ENCODE measurements at places on chromosomes 7 and 10. TPM values are rescaled to one million over a fixed set of nuclear protein-coding genes. Genes with fewer than 3 reads are reported as not detected.

DNA sequence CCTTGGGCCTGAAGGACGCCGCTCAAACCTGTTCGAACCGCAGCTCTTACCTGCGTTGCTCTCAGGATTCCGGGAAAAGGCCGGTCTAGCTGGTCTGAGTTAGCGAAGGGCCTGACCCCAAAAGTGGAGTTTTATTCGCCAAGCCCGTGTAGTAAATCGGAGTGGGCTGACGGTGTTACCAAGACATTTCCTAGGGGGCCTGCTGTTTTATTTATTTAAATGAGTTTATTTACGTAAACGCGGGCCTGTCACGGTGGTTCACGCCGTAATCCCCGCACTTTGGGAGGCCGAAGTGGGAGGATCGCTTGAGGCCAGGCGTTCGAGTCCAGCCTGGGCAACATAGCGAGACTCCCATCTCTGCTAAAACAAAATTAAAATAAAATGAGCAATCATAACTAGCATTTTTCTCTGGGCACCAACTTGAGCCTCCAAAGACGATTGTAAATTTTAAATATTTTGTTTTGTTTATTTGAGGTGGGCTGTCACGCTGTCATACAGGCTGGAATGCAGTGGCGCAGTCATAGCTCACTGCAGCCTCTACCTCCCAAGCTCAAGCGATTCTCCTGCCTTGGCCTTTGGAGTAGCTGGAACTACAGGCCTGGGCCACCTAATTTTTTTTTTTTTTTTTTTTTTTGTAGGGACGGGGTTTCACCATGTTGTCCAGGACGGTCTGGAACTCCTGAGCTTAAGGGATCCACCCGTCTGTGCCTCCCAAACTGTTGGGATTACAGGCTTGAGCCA is 903 bp downstream of the ZNF655 start:
- DNase-seq = no peak

- DNase-seq = no peak
Observed at GRCh38 chr7:25762511-25763462, 389.2 kb upstream of the NFE2L3 start.

DNA sequence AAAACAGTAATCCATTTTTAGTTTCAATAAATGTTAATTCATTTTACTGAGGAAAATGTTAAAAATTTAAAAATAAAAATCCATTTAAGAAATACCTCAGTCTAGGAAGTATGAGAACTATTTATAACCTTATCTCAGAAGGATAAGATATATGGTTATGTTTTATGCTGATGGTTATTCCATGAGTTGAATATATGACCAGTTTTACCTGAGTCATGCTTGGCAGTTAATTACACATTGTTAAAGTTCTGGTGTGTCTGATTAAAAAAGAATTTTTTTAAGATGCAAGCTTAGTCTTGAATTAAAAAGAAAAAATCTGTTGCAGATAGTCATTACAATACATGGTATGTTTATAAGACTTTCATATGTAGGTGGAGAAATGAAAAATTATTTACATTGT is 191.7 kb downstream of the ARL4A start:
- DNase-seq = no peak

- DNase-seq = no peak
Observed at GRCh38 chr10:75838486-75838885, 407.1 kb downstream of the LRMDA start.

DNA sequence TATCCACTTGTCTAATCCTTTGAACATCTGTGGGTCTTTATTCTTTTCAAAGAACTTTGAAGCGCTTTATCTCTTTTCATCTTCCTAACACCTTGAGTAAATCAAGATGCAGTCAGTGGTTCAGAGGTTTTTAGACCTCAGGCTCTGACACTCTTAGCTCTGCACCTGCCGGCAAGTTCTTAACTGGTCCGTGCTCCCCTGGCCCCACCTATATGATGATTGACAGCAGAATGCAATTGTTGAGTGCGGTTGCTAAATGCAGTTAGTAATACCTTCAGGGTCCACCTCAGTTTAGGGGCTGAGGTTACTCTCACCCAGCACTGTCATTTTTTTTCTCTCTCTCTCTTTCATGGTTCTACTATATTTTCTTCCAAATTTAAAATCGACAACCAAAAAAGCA is 854.2 kb upstream of the AUTS2 start:
- no peak for DNase-seq

DNA sequence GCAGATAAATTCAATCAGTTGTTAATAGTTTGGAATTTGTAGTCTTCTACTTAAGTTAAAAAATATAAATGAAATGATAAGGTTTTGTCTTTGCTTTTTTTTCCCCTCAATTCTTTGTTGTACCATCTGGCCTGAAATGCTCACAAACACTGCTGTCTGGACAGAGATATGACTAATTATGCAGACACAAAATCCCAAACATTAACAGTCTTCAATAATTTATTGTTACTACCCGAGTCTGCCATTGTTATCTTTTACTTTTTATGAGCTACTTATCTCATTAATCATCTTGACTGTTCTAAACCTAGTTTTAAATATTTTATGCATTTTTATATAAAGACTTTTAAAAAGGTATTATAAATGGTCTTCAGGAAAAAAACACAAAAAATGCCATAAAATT is 64.7 kb upstream of the THSD7A start:
- no peak for DNase-seq

GRCh38 chr7:73968487-73968886 is 59.5 kb upstream of the ELN start:
- DNase-seq = no peak

GRCh38 chr7:108461840-108462239 is 5.6 kb upstream of the NRCAM start:
- no peak for DNase-seq

GRCh38 chr7:157547611-157548010 is 210.8 kb downstream of the DNAJB6 start:
- no peak for DNase-seq

GRCh38 chr7:28677668-28678067 is 265.4 kb downstream of the CREB5 start:
- DNase-seq = no peak

GRCh38 chr10:121961456-121961855 is 13.6 kb downstream of the NSMCE4A start:
- no peak for DNase-seq

GRCh38 chr7:148688526-148688925 is 10.2 kb upstream of the CUL1 start:
- DNase-seq = no peak

DNA sequence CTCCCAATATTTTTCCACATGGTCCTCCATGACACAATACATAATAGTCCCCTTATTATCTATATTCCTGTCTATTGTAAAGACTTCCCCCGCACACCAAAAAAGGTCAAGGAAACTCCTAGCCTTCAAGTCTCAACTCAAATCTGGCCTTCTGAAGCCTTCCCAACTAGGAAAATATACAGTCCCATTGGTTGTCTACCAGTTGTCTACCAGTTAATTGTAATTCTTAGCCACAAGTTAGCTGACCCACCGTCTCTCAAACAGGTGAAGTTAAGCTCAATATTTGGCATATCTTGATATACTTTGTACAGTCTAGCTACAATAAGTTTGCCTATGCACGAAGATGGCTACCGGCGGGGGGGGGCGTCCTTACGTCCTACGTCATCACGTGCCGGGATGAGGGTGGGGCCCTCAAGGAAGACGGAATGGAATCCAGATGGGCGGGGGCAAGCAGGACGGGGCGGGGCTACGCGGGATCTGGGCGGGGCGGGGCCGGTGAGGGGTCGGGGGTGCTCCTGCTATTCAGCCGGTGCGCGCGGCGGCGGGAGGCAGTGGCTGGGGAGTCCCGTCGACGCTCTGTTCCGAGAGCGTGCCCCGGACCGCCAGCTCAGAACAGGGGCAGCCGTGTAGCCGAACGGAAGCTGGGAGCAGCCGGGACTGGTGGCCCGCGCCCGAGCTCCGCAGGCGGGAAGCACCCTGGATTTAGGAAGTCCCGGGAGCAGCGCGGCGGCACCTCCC is at the start of gene AHR:
AHR (plus strand) TSS at position 551 of the 738 bp plus-strand sequence. CDS start 613 bp downstream, outside the sequence.
- peak; percentile 95 for DNase-seq

DNA sequence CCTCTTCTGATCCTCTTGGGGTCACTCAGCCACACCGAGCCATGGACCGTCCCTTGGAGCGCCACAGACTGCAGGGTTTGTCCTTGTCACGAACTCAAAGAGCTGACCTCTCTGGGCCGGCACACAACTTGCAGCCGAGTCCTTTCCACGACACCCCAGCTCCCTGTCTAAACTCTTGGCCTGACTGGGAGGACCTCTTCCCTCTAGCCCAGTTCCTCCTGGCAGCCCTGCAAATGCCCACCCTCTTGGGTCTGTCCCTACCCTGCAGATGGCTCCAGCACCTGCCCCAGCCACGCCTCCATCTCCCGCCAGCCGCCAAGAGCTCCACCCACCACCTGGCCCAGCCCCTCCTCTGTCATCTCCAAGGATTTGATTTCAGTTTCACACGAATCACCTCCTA is 339.2 kb downstream of the DNAJB6 start:
- no peak for DNase-seq

GRCh38 chr10:69819716-69820506 is 18.2 kb downstream of the COL13A1 start:
- DNase-seq = no peak

DNA sequence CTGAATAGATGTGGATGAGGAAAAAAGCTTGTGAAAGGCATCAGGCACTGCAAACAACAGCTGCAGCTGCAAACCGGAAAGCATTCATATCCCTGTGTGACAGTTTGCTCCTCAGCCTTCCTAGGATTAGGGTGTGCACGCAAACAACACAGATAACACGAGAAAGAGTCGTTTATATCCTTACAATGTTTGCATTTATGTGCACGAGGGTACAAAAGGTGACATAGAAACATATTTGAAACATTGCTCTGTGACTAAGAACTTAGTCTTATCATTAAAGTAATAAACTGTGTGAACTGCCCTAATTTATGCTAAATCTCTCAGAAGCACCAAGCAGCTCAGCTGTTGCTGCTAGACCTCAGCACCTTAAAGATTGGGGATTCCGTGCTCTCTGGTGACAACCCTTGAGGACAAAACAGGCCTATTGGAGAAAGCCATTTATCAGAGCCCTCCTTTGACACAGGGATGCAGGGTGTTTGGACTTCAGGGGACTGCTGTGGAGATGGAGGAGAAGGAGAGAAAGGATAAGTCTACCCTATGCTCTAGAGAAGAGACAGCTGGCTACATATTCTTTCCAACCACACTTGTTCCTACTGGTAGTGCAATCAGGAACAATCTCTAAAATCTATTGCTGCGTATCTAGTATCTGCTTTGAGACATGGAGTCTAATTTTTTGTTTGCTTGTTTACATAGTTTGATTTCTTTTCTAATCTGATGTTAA is 176.2 kb downstream of the GNAT3 start:
- DNase-seq = no peak

DNA sequence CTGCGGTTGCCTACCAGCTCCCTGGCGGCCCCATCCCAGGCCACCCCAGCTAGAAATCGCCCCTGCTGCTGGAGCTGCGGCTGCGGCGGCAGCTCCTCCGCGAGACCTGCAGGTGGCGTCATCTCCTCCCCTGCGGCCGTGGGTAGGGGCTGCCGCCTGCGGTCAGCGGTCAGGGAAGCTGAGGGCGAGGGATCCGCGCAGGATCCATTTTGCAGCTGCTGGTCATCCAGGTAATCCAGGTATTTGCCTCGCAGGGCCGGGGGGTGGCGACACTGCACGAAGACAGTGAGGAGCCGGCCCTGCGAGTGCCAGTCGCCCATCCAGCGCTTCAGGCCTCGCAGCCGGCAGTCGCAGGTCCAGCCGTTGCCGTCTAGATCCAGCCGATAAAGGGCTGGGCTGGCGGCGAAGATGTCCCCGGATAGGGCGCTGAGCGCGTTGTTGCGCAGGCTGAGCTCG is 1.5 kb downstream of the TRIL start:
- DNase-seq = peak; percentile 89

DNA sequence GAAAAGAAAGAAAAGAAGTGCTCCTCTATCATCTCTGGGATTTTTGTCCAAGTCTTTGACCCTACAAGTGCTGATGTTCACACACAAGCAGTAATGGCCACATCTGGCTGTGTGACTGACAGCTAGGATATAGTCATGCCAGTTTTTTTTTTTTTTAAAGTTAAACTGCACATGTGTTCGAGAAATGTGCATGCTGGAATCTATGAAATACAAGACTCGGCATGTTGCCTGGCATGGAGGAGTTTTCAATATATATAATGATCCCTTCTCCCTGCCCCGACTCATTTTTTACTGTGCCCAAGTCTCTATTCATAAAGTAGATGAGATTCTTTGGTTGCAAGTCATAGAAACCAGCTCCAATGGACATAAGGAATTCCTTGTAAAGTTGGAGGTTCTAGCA is 60.4 kb upstream of the FGFR2 start:
- no peak for DNase-seq

GRCh38 chr7:27213433-27214238 is 13.7 kb upstream of the HOXA13 start:
- DNase-seq = no peak

DNA sequence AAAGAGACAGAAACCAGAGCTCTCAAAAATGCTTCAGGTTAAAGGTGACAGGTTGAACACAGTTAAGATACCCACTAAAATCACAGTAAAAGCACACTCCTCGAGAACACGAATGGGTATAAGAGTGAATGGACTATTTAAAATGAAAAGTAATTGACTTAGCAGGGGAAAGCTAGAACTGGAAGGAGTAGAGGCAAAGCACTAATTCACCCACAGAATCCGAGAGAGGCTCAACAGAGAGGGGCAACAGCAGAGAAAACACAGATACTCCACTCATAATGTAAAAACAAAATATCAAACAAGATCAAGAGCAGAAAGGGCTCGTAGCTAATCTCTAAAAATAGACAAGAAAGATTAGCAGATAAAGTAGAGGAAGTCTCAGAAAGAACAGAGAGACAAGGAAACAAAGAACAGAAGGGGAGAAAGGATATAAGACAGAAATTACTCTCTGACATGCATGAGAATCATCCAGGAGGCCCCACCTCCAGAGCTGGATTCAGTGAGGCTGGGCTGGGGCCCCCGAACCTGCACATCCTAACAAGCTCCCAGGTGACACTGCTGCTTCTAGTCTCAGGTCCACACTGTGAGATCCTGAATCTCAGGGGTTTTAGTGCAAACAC is 117.6 kb downstream of the GALNT11 start:
- DNase-seq = no peak

- no peak for DNase-seq
Observed at GRCh38 chr7:46024263-46024916, 103.3 kb upstream of the IGFBP3 start.

DNA sequence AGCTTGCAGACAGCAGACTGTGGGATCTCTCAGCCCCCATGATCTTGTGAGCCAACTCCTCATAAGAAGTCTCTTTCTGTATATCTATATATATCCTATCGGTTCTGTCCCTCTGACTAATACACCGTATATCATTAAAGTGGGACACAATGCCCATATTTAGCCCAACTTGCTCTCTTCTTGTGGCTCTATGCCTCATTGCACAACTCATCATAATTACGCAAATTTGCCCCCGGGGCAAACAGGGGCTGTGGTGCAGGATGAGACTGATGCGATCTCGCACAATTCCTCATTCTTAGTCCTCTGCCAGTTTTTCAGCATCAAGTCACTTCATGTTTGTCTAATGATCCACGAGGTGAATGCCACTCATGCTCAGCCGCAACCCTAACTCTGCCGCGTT is 183.2 kb downstream of the PRPF18 start:
- DNase-seq = no peak

GRM3 gene
- not detected for total RNA-seq

CFAP46 gene
- 9.4 TPM for total RNA-seq

PRSS58 gene
- not detected for total RNA-seq

MAGI2 gene
- 12.7 TPM for total RNA-seq

FOXI2 gene
- total RNA-seq = 0.06 TPM

SPDYE8 gene
- total RNA-seq = not detected

All from upper lobe of left lung (tissue), 6 donors.